ENCODE measurements at places on chromosomes 6 and 20.

DNA sequence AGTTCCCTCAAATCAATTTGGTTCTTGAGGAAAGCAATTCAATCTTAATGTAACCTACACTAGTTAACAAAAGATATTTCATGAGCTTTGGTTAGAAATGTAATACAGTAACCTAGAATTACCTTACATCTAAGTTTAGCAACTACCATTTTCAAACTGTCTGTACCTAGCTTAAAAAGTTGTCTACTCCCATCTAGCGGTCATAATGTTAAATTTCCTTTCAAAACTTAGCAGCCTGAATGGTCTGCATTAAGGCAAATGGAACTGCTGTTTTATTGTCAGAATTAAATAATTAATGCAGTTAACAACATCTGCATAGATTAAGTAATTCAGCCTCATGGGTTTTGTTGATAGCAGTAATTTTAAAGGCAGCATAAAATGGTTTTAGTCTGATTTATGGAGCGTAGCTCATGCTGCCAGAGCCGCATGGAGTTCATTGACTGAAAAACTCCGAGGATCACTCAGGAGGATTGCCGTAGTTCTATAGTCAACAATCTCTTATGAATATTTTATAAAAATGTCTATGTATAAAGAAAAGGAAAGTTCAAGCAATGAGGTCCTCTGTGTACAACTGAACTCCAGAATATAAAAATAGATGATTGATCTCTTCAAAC, 485.4 kb upstream of the MANEA start:
- DNase-seq = no peak

DNA sequence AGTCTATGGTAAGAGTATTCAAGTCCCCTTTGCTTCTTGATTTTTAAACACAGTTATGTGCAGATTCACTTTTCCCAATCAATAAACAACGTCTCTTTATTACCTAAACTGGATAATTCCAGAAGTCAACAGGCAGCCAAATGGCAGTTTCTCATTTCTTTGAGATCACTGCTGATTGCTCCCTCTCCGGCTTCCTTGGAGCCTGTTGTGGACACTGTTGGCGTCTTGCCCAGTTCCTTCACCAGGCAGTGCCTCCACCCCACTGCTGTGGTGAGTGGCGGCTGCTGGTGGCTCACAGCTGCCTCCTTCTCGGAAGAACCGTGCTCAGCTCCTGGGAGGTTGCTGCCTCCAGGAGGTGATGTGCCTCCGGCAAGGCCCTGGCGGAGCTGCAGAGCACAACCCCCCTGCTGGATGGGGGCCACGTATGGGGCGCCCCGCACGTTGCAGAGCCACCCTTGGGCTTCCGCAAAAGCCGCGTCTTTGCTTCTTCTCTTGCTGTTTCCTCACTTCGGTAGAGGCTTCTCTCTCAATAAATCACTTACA, 105.1 kb upstream of the CNKSR3 start:
- peak; percentile 6 for DNase-seq

GRCh38 chr6:15763837-15764236, 101.0 kb upstream of the DTNBP1 start:
- no peak for DNase-seq

DNA sequence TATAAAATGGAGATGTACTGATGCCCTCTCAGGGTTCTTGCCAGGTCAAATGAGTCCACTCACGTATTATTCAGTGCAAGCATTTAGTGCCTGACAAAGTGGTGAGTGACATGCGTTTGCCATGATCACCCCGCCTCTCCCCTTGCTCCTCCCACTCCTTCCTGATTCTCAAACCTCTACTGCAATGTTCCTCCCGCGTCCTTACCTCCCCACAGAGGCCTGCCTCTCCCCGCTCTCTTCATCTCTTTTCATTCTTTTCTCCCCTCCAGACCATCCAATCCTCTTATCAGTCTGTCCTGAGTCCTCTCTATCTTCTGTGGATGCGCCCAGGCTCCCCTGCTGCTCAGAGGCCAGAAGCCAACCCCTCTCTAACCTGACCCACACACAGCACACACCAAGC, 40.7 kb downstream of the KCNK5 start:
- no peak for DNase-seq

GRCh38 chr6:158286413-158286812, 25.9 kb upstream of the TULP4 start:
- DNase-seq = no peak

GRCh38 chr20:24132246-24132645, 143.7 kb upstream of the GGTLC1 start:
- no peak for DNase-seq

DNA sequence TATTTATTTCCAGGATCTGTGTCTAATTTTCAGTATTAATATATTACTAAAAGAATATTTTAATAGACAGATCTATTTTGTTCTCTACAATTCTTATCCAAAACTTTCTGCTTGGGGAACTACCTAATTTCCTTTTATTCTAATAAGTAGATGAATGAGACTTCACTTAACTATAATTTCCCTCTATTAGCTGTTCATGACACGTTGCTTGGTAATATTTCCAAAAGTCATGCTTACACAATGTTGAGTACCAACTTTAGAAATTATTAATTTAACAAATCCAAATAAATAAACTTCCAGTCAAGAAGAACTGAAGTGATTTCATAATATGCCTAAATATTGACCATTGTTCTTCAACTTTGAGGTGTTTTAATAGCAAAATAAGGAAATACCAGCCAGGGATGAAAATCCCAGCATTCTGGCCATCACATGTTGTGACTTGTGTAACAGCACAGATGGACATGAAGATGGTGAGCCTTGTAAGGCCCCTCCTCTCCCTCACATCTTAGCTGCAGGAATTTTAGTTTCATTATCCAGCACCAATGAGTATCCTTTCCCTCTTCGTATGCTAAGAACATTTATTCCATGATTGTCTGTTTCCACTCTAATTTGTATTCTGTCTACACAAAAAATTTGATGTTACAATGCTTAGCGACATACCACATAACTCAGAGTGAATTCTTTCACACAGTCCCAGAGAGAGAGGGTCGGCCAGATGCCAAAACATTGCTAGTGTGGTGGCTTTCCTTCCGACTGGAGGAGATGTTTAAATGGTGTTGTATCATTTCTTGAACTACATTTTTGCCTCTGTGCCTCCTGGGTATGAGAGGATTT, 137.5 kb downstream of the FOXA2 start:
- DNase-seq = no peak

GRCh38 chr20:38748861-38749149, 545 bp downstream of the ACTR5 start:
- no peak for DNase-seq

GRCh38 chr6:339480-339879, 47.2 kb downstream of the DUSP22 start:
- DNase-seq = no peak

DNA sequence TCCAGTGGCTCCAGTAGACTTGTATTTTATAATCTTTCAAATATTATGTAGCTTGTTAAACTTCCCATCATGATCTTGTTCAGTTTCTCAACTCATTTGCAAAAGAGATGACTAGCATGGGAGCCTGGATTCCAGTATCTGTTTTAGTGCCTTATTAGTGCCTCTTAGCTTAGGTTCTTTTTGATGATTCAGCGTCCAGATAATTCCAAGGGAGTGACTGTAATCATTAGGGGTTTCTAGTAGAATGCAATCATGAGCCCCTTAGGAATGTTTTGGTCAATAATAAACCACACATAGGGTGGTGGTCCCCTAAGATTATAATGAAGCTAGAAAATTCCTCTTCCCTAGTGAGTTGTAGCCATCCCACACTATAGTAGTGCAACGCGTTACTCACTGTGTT, 7.0 kb downstream of the CD2AP start:
- DNase-seq = no peak

GRCh38 chr6:88702956-88703556, 260.4 kb downstream of the RNGTT start:
- no peak for DNase-seq

DNA sequence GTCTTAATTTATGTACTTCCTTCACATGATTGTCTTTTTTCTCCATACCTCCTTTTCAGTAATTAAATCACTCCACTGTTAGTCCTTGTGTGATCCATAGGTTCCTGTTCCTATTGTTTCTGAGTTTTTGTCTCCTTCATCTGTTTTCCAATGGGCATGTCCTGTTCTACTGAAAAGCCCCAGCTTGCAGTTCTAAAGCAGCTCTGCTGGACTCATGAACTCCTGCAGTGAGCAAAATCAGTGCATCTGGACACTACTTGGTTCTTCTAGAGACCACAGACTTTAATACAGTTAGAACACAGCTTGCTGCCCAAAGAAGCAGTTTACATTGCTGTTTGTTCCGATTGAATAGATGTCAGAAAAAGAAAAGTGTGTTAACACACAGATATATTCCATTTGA, 593.3 kb upstream of the HS3ST5 start:
- no peak for DNase-seq

DNA sequence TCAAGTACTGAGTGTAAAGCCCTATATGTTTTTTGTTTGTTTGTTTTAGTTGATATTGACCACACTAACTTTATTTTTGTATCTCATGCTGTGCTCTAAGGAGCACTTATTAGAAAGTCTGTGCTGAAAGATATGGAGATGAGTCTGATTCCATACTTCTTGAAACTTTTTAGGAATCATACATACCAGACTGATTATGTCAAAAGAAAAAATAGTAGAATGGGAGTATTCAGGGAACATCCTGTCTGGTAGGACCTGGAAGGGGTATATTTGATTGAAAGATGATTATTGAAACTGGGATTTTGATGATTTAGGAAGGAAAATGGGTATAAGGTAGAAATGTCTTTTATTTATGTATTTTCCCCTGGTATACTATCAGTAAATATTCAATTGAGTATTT, 111.4 kb downstream of the QKI start:
- no peak for DNase-seq

Measured in cortex of kidney (tissue), 1 donor.